Stimulated activated CD4-positive, alpha-beta T cell treated with anti-CD3 and anti-CD28 coated beads, Interleukin-15, amount 100 ng/mL, for 1 hour (primary cell): ENCODE measurements at places on chromosomes 12 and 14.

- DNase-seq: no peak
Measured at GRCh38 chr12:8912914-8913313, 1.4 kb upstream of the PHC1 start.

- DNase-seq: no peak
Measured at GRCh38 chr14:62776300-62776699, 269.0 kb downstream of the KCNH5 start.

DNA sequence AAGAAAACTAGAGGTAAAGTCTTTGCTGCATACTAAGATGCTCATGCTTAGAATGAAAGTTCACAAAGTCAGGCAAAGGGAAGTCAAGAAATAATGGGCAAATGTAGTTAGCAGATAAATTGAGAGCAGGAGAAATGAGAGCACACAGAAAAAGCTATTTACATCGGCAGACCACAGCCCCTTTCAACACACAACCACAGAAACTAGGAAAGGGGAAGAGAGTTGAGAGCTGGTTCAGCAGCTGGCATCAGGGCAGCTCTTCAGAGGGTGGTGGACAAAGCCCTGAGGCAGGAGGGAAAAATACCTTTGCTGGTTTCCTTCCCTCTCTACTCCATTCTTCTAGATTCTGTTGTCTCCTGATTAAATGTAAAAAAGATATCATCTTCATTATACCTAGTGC lies 95.4 kb upstream of the ANO4 start:
- no peak for DNase-seq

DNA sequence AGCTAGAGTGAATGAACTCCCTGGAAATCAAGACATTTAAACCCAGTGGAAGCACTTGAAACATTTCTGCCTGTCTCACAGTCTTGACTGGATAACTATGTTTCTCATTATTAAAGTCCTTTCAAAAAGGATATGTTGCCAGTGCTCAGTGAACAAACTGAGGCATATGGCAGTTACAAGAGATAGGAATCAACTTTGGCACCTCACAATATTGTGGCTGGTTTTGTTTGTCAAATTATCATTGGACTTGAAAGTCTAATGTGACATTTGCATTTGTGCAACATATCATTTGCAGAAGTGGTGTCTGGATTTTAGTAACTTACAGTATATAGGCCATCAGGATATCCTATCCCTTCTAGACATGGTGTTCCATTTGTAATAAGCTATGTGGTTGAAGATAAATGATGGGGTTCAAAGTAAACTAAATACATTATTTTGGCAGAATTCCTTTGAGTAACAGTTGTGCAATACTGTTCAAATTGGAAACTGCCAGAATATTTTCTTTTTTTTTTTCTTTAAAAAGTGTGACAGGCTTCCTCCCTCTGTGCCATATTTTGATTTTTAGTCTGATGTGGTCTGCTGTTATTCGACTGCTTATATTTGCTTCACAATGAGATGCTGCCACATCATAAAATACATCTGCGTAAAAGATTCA lies 927.7 kb downstream of the FLRT2 start:
- no peak for DNase-seq
